Fibroblast of pulmonary artery (primary cell): ENCODE measurements at places on chromosomes 13 and 19.
A peak's percentile ranks its signal among the peaks of the same experiment; 100 is the strongest.

DNA sequence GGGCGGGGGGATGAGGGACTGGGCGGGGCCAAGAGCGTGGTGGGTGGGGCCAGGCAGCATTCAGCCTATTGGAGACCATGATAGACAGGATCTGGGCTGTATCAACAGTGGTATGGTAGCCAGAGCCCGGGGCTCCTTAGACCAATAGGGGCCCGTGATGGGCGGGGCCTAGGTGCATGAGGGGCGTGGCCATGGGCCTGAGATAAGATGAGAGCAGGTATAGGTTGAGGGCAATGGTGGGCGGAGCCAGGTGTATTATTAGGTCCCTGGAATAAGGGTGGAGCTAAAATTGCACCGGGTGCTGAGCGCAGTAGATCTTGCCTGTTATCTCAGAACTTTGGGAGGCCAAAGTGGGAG is 5.3 kb downstream of the ABCA7 start:
- no peak for DNase-seq

DNA sequence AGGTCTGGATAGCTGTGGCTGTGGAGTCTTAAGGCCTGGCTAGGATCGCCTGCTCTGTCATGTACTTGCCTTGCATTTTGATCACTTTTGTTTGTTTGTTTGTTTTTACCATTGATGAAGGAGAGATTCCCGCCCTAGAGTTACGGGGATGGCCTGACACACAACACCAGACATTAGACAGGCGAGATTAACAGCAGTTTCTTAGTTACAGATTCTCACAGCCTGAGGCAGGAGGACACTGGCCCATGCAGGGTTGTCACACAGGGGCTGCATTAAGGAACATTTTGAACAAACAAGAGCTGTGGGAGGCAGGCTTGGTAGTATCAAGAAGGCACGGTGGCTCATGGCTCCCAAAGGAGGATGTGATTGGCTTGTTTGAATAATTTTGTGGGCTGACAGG is 291.8 kb downstream of the HS6ST3 start:
- no peak for DNase-seq

- peak; percentile 10 for DNase-seq
These were observed 133.9 kb downstream of the SLITRK6 start for GRCh38 chr13:85665286-85665685.

DNA sequence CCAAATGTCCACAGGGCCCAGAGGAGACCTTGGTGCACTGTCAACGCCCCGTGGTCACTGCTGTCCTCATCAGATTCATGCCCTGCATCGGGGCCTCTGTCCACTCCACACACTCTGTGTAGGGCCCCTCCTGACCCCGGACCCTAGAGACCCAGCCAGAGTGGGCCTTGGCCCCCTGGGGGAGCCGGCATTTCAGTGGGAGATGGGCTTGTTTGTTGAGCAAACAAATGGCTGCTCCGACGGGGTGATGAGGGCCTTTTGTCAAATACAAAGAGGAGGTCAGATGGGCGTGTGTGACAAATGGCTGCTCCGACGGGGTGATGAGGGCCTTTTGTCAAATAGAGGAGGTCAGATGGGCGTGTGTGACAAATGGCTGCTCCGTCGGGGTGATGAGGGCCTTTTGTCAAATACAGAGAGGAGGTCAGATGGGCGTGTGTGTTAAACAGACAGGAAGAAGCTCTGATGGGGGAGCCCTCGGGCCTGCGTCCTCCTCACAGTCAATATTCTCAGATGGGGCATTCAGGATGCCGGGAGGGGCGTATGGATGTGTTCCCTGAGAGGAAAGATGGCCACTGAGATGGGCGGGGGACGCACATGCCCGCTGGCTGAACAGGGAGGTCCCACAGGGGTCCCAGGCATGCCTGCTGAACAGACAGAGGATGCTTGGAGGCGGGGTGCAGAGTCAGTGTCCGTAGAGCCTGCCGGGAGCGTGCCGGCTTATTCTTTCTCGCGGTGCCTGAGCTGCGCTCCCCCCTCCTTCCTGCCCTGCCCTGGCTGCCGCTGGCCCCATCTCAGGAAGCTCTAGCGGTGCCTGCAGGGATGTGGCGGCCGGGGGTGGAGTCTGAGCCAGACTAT is 36.3 kb downstream of the SMIM24 start:
- peak; percentile 50 for DNase-seq

DNA sequence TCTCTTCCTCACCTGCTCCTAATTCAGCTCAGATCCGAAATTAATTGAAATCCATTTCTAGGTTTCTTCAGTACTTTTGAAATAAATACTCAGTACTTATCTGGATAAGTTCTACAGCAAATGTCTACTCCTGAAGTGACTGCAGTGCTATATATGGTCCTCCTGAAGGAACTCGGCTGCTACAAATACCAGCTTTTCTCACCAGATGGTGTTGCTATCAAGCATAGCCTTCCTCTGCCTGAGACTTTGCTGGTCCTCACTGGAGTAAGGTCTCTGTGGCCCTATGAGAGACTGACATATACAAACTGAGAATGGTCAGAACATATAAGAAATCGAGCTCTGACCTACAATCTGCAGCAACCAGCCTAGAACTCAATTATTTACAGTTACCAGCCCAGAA is 161.6 kb downstream of the NDFIP2 start:
- peak; percentile 13 for DNase-seq

- DNase-seq: no peak
These were observed 329.9 kb downstream of the FOXO1 start for GRCh38 chr13:40336228-40337221.

DNA sequence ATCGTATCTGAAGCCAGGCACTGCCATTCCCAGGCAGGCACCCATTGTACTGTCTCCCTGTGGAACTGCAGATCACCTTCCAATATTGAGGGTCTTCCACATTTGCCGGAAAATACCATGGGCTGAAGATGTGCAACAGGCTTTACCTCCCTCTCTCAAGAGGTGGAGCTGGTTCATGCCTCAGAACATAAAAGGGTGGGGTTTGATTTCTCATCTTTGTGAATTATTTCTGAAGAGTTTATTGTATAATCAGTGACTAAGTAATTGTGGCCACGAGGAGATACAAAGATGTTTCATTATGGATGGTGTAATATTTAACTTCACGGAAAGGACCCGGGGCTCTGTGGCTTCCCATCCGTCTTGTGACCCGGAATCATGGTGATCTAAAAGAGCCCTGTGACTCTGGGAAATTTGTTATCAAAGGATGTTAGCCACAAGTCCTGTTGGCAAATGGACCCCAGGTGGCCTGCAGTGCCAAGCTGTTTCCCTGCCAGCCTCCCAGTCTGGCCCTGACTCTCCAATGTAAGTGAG is 230.5 kb downstream of the LACC1 start:
- no peak for DNase-seq

GRCh38 chr19:51024924-51025323 is 1.5 kb downstream of the KLK11 start:
- DNase-seq: no peak

GRCh38 chr13:59997976-59998375 is 165.8 kb downstream of the DIAPH3 start:
- DNase-seq: no peak

- DNase-seq: no peak
These were observed 2.8 kb upstream of the FOSB start for GRCh38 chr19:45464852-45465441.

DNA sequence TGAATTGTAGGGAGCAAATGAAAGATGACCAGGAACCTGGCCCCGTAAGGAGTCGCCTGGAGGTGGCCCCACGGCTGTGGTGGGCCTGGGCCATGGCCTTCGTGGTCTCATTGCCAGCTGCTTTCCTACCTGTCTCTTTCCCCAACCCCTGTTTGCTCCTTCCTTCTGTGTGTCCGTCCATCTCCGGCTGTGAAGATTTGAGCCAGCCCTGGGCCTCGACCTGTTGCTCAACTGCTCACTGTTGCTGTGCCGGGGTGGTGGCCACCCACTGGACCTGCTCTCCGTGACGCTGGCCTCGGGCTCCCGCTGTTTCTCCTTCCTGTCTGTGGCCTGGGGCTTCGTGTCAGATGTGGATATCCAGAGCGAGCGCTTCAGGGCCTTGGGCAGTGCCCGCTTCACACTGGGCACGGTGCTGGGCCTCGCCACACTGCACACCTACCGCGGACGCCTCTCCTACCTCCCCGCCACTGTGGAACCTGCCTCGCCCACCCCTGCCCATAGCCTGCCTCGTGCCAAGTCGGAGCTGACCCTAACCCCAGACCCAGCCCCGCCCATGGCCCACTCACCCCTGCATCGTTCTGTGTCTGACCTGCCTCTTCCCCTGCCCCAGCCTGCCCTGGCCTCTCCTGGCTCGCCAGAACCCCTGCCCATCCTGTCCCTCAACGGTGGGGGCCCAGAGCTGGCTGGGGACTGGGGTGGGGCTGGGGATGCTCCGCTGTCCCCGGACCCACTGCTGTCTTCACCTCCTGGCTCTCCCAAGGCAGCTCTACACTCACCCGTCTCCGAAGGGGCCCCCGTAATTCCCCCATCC is 8.5 kb downstream of the DBP start:
- DNase-seq: no peak

DNA sequence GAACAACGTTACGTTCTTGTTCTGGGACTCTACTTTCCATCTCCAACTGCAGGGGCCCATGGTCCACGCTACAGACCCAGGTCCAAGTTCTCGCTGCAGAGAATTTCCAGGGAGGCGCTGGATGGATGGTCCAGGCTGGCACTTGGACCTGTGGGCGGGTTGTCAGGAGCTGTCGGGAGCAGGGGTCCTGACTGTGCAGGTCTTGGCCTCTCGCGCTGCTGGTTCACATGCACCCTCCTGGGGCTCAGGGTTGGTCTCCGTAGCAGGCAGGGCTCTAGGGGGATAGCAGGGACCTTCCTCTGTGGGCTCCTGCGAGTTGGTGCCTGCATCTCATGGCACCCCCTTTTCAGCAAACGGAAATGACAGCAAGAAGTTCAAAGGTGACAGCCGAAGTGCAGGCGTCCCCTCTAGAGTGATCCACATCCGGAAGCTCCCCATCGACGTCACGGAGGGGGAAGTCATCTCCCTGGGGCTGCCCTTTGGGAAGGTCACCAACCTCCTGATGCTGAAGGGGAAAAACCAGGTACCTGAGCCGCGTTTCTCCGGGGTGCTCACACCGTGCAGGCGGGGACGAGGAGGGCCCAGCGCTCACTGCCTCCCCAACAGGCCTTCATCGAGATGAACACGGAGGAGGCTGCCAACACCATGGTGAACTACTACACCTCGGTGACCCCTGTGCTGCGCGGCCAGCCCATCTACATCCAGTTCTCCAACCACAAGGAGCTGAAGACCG is 6.6 kb downstream of the PTBP1 start:
- no peak for DNase-seq

GRCh38 chr13:111659219-111659775 is 338.9 kb downstream of the TEX29 start:
- no peak for DNase-seq

DNA sequence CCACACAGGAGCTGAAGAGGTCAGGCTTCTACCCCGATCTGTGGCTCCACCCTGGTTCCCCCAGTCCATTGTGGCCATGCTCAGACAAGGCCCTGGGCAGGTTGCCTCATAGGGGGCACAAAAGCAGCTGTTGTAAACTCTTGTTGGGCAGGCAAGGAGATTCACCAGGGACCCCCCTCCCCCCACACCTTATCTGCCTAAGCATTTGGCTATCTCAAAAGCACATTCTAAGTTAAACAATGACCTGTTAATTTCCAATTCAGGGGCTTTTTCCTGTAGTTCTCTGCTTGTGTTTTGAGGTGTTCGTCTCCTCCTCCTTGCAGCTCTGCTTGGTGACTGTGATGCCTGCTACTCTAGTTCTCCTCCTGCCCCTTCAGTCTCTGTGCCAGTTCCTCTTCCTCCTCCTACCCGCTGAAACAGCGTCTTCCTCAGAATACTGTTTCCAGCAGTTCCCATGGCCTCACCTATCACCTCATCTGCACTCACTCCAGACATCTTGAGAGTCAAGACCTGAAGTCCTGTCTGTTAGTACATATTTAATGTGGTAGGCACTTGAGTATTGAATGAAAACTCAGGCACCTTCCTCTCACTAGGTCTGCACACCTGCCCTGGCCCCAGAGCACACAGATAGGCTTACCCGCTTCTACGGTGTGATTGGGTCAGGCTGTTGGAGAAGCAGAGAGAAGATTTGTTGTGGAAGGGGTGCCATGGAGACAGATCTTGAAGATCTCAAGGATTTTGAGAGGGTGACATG is 31.7 kb downstream of the SPATA13 start:
- no peak for DNase-seq

GRCh38 chr13:110445183-110445582 is 116.3 kb downstream of the RAB20 start:
- DNase-seq: no peak
